ENCODE measurements at places on chromosomes 7 and 10. TPM values are rescaled to one million over a fixed set of nuclear protein-coding genes. Genes with fewer than 3 reads are reported as not detected.

DNA sequence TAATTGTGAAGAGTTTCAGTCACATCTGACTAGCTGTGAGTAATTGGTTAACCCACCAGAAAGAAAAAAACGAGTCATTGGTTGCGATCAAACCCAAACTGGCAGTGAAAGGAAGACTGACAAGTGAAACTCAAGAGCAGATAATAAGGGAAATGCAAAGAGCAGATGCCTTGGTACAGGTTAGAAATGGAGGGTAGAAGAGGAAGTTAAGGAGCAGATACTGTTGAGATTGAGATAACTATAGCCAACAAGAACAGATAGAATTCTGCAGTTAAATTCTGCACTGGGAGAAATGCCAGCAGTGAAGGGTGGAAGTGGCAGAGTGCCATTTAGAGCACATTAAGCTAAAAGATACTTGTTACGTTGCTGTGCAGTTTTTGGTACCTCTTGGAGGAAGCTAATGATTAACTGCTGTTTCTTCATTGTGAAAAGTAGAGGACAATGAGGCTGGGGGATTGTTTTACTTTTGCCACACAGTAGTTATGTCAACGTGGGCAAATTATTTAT, 65.8 kb downstream of the CDK13 start:
- peak; percentile 33 for DNase-seq

- no peak for DNase-seq
Observed at GRCh38 chr10:50417486-50417885, 166.2 kb upstream of the ASAH2 start.

The TAS2R4 gene
- 0.28 TPM for total RNA-seq

- no peak for DNase-seq
Observed at GRCh38 chr10:6912929-6913328, 332.9 kb upstream of the PRKCQ start.

- DNase-seq, result no peak
Observed at GRCh38 chr7:132142006-132142405, 434.3 kb downstream of the PLXNA4 start.

GRCh38 chr10:16904049-16904448, 86.8 kb upstream of the RSU1 start:
- DNase-seq, result no peak

DNA sequence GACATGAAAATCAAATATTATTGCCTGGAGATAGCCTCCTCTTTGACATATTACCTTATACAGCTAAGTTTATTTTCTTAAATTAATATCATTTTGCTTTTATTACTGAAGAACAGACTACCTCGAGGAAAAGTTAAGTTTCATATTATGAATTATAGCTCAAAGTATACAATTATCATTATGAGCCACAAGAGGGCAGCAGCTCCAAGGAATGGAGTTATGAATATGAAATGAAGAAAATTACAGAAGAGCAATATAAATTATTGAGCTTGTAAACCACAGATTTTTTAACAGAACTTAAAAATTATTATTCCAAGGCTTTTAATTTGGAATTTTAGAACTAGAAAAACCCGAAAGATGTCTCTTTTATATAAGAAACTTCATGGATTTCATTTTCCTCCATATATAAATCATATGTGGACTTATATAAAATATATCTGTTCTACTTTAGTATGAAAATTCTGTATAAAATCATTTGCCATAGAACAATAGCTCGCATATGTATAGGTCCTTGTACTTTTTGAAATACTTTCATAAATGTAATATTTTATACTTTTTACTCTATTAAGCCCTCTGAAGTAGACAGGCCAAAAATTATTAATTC, 40.1 kb downstream of the IQUB start:
- no peak for DNase-seq

The SFRP5 gene
- total RNA-seq, result 2.3 TPM

The EMX2 gene
- not detected for total RNA-seq

- DNase-seq, result no peak
Observed at GRCh38 chr10:18303851-18304801, 163.9 kb downstream of the CACNB2 start.

GRCh38 chr7:6258440-6259182, 13.8 kb downstream of the CYTH3 start:
- no peak for DNase-seq

GRCh38 chr10:97428572-97428981, 2.6 kb downstream of the PGAM1 start:
- DNase-seq, result no peak

- no peak for DNase-seq
Observed at GRCh38 chr10:90424730-90425129, 433.1 kb downstream of the HTR7 start.

GRCh38 chr7:116223588-116223987, 13.2 kb downstream of the TES start:
- no peak for DNase-seq

The FAM3C gene
- 29.2 TPM for total RNA-seq

- no peak for DNase-seq
Observed at GRCh38 chr7:15068324-15068723, 165.8 kb upstream of the DGKB start.

DNA sequence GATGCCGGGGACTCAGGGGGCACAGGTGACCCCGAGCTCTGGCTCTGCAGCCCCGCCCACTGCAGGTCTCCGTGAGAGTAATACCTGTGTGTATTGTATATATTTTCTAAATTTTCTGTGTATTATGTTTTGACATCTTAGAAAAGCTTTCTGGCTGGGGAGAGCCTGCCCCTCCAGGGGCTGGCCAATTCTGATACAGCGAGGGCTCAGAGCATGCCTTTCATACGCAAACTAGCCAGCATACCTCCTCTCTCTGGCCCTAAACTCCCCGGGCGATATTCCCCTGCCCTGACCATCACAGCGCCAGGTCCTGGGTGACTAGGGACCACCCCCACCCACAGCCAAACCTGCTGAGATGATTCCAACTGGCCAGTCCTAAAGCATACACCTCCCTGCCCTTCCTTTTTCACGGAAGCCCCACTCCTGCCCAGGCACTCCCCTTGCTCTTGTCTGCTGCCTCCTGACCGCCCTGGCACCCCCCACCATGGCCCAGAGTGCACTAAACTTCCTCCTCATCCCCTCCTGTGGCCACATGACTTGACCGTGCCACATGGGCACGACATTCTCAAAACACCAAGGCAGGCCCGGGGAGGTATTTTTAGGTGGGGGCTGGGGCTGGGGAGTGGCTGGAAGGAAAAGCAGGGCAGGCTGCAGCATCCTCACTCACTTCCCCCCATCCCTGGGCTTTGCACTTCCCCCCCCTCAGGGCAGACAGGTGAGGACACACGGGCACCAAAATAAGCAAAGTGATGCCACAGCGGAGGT, 61.5 kb downstream of the INSIG1 start:
- DNase-seq, result no peak

GRCh38 chr7:81839708-81840369, 70.0 kb upstream of the HGF start:
- DNase-seq, result no peak

DNA sequence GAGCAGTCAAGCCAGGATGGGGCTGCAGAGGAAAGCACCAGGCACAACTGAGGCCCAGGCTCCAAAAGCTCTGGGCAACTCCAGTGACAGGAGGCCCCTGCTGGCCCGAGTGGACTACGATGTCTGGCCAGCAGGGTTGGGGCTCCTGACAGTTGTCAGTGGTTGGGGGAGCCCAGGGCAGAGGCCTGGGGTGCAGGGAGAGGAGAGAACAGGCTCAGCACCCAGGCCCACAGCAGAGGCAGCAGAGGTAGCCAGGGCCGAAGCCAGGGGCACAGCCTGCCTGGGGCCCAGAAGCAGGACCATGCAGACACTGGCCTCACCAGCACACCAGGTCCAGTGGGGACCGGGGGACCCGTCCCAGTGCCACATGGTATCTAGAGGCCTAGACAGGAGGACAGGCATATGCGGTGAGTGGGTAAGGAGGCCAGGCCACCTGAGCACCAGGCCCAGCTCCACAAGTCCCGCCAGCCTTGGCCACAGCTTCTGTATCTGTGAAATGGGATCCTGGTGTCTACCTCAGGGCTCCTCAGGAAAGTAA, 46.0 kb upstream of the LRRC18 start:
- no peak for DNase-seq

DNA sequence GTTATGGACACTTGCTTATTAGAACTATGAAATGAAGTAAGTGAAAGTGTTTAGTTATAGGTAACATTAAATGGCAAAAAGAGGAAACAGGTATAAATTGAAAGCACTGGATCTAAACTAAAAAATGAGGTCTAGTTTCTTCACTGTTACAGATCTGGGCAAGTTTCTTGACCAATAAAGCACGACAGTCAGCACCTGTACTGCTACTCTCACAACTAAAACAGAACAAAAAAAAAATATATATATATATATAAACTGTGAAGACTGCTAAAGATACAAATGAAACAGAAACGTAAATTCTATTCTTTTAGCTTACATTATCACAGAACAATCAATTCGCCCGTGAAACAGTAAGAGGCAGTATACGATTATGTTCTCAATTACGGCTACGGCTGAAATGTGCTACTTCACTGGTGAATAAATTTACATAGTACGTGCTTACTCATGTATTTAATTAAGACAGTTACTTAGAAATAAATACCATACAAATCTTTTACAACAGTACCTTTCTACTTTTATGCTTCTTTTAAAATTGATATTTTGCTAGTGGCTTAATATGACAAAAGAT, 4.2 kb downstream of the AHR start:
- DNase-seq, result no peak

DNA sequence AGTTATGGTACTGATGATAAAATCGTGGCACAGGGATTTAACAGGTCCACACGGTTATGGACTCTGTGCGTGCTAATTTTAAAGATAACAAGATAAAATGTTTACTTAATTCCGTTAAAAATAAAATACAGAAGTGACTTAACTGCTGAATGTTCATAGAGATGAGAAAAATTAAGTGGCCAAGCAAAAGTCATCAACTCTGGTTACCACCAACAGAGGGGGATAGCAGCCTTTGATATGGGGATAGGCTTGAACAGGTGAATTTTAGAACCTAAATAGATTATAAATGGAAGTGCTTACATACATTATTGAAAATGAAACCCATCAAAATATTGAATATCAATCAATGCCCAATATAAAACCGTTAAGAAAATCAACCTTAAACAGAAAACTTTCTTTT, 245.0 kb downstream of the WDR37 start:
- no peak for DNase-seq

The TEX47 gene
- total RNA-seq, result not detected

DNA sequence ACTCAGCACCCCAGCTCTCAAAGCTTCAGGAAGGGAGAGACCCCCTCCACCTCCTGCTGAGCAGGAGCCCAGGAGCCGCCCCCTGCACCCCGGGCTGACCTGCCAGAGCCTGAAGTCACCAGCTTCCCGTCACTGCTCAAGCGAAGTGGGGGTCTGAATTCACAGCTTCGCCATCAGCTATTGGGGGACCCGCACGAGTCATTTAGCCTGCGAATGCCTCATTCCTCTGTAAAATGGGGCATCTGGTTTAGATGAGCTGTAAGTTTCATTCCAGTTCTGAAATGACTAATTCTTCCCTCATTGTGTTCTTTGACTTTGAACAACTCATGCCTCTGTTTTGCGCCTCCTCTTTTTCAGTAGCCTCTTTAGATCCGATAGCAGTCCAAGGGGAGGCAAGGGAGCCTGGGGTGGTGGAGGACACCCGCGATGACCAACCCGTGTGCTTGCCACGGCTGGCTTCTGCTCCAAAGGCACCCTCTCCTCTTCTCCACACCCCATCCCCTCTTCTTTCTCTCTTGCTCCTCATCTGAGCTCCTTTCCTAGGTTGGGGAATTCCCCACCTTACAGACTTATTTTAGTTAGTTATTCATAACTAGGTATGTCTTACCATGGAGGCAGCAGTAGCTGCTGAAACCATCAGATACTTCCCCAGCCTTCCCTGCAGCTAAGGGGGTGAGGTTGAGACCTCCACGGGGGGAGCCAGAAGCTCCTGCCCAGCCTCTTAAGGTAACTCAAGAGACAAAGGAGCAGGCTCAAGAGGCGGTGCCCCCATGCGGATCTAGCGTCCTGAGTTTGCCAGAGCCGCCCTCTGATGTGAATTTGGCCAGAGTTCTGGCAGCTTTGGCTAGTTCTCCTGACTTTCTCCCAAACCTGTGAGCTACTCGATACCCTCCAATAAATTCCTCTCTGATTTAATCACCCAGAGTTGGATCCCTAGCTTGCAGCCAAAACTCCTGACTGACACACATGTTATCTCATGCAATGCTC, 47.7 kb downstream of the RBM17 start:
- DNase-seq, result no peak

The TRIM50 gene
- 0.89 TPM for total RNA-seq

DNA sequence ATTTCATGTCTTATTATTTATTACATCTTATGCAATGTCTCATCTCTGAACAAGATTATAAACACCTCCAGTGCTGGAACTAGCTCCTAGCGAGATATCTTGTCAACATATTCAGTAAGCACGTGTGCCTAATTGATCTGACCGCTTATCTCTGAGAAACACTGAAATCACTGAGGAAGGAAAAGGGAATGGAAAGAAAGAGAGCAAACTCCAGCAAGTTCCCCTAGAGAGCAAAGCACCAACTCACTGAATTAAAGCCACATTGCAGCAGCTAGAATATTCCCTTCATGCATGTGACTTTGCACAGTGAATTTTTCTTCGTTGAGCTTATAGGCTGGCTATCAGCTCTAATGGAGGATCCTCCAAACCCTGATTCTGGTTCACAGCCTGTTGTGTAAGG, 177.1 kb upstream of the FRMD4A start:
- DNase-seq, result no peak

The MYL7 gene
- total RNA-seq, result not detected

DNA sequence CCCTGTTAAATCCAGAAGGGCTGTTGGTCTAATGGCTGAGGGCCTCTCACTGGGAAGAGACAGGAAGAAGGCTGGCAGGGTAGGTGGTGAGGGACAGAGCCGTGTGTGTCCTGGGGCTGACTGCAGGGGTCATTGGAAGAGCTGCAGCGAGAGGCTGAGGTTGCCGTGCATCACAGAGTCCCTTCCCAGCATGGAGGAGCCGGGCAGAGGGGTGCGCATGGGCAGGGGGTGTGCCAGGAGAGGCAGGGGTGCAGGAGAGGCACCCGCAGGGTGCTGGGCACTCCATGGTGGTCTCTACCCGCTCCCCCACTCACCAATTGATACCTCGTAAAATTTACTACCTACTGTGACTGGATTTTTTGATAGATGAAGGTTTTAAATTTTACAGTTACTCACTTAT, 124.3 kb downstream of the ACTR3B start:
- DNase-seq, result no peak

GRCh38 chr7:16881844-16882243, at the start of gene AGR3:
TSS of gene AGR3 (minus strand) at chr7:16881983. CDS start at chr7:16878618, 3,365 bp downstream.
- no peak for DNase-seq

DNA sequence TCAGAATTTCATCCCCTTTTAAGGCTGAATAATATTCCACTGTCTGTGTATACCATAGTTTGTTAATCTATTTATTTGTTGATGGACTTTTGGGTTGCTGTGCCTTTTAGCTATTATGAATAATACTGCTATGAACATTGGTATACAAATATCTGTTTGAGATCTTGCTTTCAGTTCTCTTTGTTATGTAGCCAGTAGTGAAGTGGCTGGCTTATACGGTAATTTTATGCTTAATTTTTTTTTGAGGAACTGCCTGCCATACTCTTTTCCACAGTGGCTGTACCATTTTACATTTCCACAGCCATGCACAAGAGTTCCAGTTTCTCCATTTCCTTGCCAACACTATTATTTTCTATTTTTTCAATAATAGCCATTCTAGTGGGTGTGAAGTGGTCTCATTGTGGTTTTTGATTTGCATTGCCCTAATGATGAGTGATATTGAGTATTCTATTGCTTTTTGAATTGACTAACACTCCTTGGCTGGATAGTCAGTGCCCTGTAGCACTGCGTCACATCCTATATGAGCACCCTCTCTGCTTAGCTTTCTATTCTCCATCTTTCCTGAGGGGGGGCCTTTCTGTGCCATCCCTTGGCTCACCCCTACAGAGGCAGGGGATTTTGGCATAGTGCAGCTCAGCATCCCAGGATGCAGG, 29.4 kb upstream of the RAPGEF5 start:
- no peak for DNase-seq

Measured in adrenal gland (tissue), 19 donors.